ENCODE measurements at places on chromosomes 2 and 18. TPM values are rescaled to one million over a fixed set of nuclear protein-coding genes. Genes with fewer than 3 reads are reported as not detected.

DNA sequence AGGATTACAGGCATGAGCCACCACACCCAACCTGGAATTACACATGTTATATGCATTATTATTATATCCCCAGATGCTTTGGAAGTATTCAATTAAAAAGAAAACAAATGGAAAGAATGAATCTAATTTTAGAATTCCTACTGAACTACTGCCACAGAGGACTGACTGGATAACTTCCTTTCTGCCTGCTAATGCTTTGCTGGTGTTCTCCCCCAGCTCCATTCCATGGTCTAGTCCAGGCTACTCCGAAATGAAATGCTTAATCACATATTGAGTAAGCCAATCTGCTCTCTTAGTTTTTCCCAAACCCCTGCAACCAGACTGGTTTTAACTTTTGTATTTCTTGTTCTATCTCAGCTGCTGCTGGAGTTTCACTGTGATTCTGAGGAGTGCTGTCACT lies 519.1 kb downstream of the SOX11 start:
- no peak for DNase-seq

DNA sequence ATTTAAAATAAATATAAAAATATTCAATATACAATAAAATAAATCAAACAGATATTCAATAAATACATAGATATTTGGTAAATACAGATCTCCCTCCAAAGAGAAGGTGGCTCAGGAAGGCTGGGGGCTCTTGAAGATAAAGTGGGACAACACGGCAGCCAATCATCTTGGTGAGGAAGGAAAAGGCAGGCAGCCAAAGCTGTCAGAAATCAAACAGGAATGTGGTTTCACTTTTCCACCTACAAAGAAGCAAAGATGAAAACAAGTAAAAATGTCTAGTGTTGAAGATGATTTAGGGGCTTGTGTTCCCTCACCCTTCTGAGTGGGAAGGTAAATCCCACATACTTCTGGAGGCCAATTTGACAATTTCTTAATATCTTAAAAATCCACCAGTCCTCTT lies 85.7 kb downstream of the B3GNT2 start:
- DNase-seq = no peak

DNA sequence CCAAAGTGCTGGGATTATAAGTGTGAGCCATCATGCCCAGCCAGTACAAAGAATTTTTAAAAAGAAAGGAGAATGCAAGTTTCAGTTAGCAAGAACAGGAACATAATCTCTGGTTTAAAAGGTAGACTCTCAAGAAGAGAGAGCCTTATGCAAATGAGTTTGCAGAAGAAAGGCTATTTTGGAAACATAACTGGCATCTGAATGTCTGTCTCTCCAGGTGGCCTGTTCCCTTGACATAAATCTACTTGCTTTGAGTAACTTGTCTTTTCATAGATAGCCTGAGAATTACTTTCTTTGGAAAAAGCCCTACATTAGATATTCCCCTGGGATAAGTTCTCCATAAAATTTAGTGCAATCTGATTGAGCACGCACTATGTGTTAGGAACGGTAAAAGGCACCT lies 109.6 kb downstream of the ICOS start:
- DNase-seq = no peak

- no peak for DNase-seq
Measured at GRCh38 chr18:1958798-1959197, 612.5 kb downstream of the METTL4 start.

DNA sequence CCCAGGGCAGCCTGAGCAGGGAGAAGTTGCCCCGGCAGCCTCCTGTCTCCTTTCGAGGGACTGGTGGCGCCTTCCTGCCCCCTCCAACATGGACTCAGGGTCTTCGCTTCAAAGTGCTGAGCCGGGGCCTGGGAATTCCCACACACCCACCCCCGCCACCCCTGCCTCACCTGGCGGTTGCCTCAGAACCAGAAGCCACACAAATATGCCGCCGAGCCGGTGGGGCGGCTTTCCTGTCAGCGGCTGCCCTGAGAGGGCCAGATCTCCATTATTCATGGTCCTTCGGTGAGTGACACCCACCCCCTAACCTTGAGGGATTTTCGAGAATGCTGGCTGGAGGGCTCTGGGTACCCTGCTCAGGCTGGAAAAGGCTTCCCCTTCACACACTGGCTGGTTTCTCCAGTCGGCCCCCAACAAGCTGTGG lies 71.7 kb downstream of the SMAD7 start:
- DNase-seq = no peak

DNA sequence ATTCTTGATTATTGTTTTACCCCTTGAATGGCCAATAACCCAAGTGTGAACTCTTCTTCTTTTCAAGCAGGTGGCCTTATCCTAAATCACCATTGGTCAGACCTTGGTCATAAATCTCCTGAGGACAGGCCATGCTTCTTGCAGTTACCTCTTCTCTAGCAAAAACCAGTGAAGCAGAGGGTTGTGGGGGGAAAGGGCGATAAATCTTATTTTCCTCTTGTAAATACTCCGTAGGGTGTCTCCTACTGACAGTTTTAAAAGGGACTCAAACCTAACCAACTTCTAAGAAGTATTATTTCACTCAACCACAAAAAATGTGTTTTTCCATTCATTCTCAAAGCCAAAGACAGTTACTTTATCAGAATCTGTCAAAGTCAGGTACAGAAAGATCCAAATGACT lies 168.1 kb upstream of the RMP24 start:
- no peak for DNase-seq

CHRNG gene
- not detected for total RNA-seq

Measured in vagina (tissue), 2 donors.